ENCODE measurements at places on chromosomes 12 and 14.
A peak's percentile ranks its signal among the peaks of the same experiment; 100 is the strongest.

DNA sequence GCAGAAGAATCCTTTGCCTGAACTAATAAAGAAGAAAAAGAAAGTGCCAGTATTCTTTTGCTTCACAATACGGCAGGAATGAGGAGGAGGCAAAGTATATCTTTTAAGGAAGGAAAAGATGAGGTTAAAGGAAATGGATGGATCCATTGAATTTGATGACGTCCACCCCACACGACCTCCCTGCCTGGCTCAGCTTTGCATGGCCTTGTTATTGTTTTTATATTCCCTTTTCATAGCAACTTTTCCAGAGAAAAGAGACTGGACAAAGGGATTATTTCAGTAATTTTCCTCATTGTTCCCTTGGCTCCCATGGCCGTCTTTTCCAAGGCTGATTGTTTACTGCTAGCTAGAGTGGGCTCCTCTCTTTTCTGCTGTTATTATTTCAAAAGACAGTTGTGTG is 123.2 kb upstream of the SEL1L start:
- DNase-seq, result no peak

DNA sequence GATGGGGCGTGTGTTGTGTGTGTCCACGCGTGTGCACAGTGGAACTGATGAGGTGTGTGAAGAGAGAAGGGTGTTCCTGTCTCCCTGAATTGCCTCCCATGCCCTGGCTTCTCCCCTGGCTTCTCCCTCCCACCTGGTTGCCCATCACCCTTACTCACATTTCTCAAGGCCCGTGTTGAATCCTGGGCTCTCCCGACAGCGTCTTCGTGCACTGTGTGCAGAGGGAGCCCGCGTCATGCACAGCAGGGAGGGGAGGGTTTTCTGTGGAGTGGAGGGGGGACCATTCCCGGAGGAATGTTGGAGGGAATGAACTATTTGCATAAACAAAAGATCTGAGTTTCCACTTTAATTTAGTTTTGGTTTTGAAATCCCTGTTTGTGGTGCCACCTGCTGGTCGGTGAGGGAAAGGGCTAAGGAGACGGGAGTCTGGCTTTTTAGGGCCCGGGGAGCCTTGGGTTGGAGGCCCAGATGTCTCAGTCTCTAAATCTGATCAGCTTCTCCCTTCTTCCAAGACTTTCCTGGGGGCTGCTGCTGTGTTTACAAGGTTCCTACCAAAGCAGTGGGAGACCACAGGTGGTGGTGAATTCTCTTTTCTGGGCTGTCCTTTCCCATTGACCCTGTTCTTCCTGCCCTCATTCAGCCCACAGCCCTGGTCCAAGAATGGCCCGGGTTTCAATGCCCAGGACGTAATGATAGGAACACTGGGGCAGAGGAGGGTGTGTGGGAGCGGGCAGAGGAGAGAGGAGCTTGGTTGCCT is at the start of gene C1R:
TSS of gene C1R (minus strand) at position 217 of the 757 bp plus-strand sequence. CDS start at position 160, 57 bp downstream.
- DNase-seq, result peak; percentile 96

DNA sequence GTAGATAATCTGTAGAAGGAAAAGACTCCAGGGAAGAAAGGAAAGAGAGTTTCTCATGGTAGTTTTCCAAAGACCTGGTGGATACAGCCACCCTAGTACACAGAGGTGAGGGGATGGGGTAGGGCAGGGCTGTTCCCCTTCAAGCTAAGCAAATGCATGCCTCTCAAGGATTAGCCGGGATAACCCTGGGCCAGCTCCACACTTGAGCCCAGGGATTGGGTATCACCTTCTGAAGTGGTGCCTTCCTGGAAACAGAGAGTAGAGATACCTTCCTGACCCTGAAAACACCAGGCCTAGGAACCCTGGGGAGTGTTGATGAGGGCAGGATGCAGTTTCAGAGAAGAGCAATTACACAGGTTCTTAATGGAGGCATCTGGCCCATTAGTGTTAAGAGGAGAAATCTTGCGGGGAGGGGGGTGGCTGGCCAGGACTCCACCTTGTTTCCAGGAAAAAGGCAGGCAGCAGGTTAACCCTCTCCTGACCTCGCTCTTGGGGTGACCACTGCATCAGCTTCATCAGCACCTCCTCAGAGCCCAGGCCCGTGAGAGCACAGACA is 106.9 kb upstream of the TMEM233 start:
- no peak for DNase-seq

DNA sequence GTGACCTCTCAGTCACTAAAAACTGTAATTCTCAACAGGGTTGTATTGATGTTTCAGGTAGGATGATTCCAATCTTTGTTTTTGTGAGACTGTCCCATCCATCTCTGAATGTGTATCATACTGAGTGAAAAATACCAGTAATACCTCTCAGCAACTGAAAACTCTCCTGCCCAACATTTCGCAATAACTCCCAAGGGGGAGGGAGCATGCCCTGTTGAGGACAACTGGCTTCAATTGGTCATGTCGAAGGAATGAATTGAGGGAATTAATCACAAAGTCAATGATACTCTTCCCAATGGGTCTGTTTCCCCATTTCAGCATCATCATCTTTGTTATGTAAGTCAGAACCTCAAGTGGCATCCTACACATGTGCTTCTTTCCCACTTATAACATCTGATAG is 102.4 kb upstream of the E2F7 start:
- no peak for DNase-seq

- no peak for DNase-seq
Measured at GRCh38 chr14:71721791-71722190, 210.4 kb upstream of the RGS6 start.

DNA sequence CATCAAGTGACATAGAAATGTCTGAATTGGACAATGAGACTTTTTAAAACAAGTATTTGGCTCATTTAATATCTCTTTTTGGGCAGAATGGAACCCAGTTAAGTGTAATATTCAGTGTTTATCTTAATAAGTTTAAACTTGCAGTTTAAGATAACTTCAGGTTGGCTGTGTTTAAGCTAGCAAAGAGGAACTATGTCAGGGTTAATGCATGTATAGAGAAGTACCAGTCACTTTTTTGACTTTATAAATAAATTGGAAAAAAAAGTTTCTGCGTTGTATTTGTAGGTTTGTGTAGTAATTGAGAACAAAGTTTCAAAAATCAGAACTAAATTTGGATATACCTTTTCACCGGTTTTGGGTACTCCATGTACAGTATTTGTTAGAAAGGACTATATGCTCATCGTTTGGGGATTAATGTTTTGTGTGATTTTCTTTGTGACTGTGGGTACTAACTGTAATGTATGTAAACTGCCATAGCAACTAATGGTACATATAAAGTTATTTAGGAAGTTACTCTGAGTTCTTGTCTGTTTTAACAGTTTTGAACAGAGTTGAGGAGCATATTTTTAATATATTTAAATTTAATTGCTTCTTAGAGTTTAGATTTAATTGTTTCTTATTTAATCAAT is 4.5 kb downstream of the HMGA2 start:
- DNase-seq, result no peak

- no peak for DNase-seq
Measured at GRCh38 chr14:55120571-55121495, 8.2 kb upstream of the LGALS3 start.

GRCh38 chr12:74889563-74890236 is 319.9 kb downstream of the KCNC2 start:
- no peak for DNase-seq

- no peak for DNase-seq
Measured at GRCh38 chr12:119783787-119784186, 93.3 kb downstream of the CIT start.

GRCh38 chr12:124713436-124714082 is 146.1 kb upstream of the NCOR2 start:
- no peak for DNase-seq

DNA sequence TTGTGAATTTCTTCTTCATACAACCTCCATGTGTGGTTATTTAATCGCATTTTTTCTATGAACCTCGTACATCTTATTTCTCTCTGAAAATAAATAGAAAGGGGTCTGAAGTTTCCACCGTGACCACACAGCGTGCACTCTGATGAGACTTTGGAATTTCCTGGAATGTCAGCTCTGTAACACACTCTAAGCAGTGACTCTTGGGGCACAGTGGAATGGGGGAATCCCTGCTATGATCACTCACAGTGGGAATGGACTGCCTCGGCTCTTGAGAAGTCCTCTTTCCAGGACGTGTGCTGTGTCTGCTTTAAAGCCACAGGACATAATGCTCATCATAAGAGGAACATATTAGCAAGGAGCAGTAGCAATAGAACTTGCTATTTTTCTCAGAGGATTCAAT is 416.2 kb downstream of the EGLN3 start:
- DNase-seq, result no peak

DNA sequence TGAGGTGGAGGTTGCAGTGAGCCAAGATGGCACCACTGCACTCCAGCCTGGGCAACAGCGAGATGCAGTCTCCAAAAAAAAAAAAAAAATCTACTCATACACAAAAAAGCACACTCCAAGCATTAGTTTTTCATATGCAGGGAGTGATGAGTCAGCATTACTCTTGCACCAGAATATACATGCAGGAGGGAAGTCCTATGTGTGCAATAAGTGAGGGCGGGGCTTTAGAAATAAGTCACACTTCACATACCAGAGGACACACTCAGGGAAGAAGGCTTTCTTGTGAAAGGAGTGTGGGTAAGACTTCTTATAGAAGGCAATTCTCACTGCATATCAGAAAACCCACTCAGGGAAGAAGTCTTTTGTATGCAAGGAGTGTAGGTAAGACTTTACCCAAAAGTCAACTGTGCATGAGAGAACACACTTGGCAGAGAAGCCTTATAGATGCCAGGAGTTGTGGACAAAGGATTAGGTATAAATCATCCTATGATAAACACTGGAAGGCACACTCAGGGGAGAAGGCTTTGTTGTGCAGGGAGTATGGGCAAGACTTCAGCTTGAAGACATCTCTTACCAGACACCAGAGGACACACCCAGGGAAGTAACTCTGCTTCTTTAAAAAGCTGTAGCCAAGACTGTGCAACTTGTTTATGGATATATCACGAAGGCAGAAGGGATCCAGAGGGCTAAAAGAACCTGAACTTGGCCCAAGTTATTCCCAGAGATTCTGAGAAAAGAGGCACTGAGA is 50.5 kb downstream of the ATF7 start:
- DNase-seq, result no peak

- no peak for DNase-seq
Measured at GRCh38 chr14:38887696-38888095, 215.3 kb downstream of the SEC23A start.
